ENCODE measurements at places on chromosomes 2 and 18.

GRCh38 chr2:38181806-38182491 is 106.0 kb upstream of the CYP1B1 start:
- DNase-seq, result no peak

DNA sequence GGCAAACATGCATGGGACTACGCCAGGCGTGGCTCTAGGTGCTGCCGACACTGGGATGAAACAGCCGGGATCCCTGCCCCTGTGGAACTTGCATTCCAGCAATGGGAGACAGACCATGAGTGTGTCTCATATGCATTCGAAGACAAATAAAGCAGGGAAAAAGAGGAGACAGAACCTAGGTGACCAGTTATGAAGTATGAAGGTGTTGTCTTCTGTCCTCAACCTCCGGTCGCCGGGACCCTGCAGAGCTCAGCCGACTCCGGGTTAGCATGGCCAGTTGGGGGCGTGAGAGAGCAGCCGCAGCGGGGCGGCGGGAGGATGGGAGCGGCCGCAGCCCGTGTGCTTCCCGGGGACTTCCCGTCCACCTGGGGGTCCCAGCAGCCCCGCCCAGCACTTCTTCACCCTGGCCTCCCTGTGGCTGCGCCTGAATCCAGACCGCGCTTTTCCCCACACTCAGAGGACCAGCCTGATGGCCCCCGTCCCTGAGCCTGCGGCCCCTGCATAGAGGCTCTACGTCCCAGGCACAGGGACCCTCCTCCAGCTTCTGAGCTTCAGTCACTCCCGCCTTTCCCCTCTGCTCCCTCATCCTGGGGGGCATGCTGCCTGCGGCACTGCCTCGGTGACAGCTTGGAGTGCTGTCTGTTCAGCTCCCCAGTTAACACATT is 11.4 kb downstream of the ID2 start:
- peak; percentile 86 for DNase-seq

DNA sequence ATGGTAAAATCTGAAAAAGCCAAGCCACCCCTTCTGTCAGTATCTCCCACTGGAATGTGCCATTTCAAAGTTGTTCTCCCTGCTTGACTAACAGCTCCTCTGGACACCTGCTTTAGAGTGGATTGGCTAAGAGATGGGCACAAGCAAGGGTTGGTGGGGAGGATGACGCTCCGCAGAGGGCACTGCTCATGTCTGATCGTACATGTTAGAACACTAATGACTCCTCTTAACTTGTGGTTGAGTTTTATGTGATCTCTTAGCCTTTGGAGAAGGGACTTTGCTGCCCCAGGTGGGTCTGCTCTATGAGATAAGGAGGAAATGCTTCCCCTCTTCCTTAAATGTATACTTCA is 8.2 kb upstream of the KIAA2012 start:
- DNase-seq, result no peak

DNA sequence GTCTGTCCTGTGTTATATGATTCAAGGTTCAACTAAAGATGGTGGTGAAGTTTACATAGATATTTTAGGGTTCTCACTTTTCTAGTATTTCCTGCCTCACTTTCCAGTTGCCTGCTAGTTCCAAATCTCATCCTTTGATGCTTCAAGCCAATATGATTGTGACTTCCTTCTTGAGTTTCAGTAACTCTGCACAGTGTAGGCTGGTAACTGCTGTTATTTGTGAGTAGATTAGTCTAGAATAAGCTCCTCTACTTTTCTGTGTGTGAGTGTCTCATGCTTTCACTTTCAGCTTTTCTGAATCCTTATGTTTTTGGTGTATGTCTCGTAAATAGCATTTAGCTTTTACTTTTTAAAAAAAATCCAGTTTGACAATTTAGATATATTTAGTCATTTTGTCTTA is 42.6 kb downstream of the GALNT1 start:
- no peak for DNase-seq

- DNase-seq, result no peak
Measured at GRCh38 chr2:176170602-176171305, 13.6 kb downstream of the HOXD3 start.

- DNase-seq, result no peak
Measured at GRCh38 chr18:67694787-67695186, 178.3 kb upstream of the DSEL start.

GRCh38 chr2:129375632-129376425 is 603.6 kb upstream of the RAB6C start:
- no peak for DNase-seq

Measured in D341Med (cell line).